ENCODE measurements at places on chromosomes 13 and 19.
A peak's percentile ranks its signal among the peaks of the same experiment; 100 is the strongest.

DNA sequence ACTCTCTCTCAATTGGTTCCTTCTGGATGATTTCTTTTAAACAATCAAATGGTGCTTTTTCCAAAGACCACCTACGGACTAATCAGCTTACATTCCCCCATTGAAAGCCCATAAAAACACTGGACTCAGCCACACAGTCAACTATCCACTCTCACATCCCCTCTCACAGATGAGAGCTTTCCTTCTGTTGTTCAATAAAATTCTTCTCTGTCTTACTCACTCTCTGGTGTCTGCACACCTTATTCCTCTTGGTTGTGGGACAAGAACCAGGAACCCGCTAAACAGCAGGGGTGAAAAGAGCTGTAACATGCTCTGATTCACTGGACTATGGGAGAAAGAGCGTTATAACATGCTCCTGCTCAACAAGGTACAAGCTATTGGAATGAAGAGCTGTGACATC, 2896.2 kb downstream of the PCDH9 start:
- no peak for DNase-seq

- no peak for DNase-seq
Observed at GRCh38 chr19:47066376-47067214, 18.2 kb upstream of the TMEM160 start.

GRCh38 chr13:48220592-48220980, 12.4 kb upstream of the ITM2B start:
- no peak for DNase-seq

- no peak for DNase-seq
Observed at GRCh38 chr13:44417876-44418275, 44.3 kb downstream of the SERP2 start.

DNA sequence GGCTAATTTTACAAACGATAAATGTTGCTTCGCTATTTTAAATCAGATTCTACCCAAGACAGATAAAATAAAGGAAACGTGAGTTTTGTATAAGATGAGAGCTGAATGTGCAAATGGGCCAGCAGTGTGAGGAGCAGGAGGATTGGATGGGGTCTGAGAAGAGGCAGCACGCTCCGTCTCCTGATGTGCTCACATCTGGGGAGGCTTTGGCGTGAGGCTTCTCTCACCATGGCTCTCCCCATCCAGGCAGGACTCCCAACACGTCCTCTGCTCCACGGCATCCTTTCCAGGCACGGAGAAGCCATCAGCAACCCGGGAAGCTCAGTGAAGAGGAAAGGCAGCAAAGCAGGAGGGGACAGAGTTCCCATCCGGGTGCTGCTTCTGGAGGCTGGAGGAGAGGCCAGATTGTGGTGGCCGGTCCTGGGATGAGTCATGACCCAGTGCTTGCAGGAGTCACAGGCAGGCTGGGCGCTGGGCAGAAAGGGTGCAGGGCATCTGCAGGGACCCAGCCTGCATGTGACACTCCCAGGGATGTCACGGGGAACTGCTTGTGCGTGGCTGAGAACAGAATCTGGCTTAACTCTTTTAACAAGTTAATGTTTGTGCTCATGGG, 47.5 kb downstream of the ZNF536 start:
- DNase-seq = no peak

- peak; percentile 69 for DNase-seq
Observed at GRCh38 chr13:110416131-110417025, 109.3 kb downstream of the COL4A2 start.
